AG09319 (cell line): ENCODE measurements at places on chromosomes 12 and 14.

- DNase-seq = no peak
These were observed 278.3 kb downstream of the NRXN3 start for GRCh38 chr14:78448164-78449094.

GRCh38 chr12:115609347-115609746 is 668.1 kb downstream of the MED13L start:
- no peak for DNase-seq

DNA sequence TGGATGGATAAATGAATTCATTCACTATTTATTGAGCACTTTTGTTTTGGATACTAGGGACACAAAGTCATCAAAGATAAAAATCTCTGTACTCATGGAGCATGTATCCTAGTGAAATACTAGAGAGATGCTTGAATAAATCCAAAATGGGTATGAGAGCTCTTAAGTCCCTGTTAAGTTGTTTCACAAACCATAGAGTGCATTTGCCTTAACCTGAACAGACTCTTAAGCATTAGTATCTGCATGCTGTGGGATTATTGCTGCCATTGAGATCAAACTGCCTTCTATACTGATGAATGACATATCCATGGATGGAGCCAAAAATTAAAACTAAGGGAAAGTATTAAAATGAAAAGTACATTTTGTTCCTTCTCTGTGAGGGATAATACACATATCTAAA is 206.5 kb upstream of the KRR1 start:
- no peak for DNase-seq

DNA sequence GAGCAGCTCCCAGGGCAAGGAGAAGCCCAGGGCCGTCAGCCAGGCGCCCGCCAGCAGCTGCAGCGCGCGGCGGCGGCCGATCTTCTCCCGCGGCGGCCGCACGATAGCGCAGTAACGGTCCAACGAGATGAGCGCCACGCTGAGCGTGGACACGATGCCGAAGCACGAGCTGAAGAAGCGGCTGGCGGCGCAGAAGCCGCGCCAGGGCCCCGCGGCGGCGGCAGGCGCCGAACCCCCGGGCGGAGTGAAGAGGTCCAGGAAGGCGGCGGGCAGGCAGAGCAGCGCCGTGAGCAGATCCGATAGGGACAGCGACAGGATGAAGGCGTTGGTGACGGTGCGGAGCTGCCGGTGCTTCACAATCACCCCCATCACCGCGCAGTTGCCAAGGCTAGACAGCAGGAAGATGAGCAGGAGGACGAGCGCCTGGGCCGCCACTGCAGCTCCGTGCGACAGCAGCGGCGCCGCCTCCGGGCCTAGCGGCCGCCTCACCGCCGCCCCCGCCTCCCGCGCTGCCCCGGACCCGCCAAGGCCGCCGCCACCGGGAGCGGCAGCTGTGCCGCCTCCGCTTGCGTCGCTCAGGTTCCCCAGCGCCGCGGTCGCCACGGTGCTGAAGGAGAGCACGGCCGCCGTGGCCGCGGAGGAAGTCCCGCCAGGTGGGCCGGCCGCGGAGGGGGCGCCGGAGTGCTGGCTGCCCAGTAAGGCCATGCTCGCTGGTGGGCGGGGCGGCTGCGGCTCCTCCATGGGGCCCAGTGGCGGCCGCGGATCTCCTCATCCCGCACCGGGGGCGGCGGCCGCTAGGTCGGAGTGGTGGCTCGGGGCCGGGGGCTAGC is 479 bp downstream of the GPR135 start:
- no peak for DNase-seq

DNA sequence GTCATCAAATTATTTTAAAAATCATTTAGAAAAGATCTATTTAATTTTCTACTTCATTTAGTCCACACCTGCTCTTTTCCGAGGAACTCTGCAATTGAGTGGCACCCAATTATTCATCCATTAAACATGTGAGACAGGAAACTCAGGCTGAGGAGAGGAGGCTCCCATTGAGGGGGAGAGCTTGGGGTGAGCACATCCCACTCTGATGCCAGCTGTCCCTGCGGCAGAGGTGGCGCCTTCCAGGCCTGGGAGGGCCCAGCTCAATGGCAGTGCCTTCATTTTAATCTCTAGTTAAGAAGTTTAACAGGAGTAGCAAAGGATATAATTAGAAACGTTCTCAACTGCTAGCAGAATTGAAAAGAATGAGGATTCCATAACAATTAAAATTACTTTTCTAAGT is 92.0 kb downstream of the ITPR2 start:
- no peak for DNase-seq

DNA sequence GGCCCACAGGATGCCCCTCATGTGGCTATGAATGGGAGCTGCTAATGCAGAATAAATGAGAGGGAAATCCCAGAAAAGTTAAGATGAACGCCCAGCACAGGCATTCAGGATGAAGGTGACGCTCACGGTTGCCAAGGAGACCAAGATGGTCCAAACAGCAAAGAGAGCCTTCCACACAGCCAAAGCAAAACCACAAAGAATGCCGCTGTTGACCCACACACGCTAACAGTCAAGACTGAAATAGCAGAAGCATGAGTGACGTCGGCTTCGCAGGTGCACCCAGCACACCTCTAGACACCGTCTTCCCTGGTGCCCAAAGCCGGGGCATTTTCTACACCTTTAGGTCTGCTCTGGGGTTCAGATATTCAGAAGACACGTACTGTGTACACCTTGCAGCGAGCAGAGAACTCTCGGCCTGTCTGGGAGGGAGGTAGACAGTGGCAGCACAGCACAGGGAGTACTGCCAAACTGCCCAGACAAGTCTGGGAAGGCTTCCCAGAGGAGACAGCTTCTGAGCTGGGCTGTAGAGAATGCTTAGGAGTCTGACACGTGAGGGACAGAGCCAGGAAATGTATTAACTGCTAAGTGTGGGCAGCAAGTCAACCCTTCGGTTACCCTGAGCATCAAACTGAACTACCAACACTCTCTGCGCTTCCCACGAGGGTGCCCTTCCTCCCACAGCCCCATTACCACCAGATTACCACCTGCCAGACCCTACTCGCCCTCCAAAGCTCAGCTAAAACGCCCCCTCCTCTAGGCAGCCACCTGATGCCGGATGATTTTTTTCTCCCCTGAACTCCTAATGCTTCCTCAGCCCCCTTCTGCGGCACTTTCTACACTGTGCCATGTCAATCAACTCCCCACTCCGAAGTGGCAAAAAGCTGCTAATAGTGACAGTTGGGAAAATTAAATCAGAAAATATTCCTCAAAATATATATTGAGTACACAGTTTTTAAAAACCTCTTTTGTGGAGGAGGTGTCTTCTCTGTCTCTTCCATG is 50.1 kb downstream of the CCDC88C start:
- DNase-seq = no peak

DNA sequence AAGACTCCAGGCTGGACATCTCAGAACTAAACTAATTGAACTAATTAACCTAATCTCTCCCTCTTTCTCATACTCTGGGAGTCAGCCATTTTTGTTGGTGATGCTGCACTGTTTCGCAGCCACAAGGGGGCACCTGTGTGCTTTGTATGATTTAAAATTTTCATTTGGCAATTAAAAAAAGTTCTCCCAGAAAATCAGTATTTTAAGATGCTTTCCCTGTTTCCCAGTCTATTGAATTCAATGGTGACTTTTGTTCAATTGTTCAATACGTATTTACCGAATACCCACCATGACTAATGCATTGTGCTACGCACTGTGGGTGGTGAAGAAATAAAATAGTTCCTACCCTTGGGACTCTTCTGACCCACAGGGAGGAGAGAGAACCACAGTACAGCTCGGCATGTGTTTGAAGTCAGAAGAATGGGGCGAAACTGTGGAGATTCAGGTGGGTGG is 63.7 kb downstream of the ZNF664 start:
- no peak for DNase-seq

DNA sequence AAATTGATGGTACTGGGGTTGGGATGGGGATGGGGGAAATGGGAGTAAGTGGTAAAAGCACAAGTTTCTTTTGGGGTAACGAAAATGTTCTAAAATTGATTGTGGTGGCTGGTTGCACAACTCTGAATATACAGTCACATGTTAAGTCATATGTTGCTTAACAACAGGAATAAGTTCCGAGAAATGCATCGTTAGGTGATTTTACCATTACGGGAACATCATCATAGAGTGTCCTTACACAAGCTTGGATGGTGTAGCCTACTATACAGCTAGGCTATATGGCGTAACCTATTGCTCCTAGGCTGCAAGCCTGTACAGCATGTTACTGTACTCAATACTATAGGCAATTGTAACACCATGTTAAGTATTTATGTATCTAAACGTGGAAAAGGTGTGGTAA is 31.0 kb downstream of the ITGA7 start:
- DNase-seq = no peak

DNA sequence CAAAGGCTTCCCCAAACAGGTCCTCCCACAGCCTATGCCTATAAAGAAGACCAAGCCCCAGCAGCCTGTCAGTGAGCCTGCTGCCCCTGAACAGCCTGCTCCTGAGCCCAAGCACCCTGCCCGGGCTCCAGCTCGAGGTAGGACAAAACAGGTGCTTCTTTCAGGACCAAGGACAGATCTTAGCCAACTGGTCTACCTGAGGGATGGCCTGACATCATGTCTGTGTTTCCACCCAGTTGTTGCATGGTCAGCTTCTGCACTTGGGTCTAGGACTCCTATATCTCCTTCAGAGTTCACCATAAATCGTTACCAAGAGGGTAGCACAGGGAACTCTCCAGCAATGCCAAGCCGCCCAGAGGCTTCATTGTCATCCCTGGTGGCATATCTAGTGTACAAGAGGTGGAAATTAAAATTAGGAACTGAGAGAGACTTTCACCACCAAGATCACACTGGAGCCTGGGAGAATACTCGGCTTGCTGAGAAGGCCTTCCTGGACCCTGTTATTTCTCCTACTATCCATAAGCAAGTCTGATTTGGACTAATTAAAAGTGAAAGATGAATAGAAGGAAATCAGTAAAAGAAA is 38.2 kb upstream of the OAS1 start:
- DNase-seq = no peak

DNA sequence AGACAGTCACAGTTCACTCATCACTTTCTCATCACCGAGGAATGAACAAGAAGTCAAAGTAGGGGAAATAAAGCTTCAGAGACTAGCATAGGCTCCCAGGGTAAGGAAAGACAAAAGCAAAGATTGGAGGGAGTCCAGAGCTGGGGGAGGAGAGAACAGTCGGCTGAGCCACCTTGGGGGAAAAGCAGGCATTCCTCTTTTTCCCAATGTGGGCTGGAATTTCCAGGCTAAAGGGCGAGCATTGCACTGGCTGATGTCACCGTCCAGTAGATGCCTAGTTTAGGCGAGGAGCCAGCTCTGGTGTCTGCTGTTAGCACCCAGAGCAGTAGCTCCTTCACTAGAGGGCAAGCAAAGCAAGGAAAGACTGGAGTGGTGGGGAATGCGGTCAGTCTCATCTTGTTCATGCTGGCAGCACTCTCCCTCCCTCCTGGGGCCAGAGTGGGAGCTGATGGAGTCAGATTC is 8.5 kb upstream of the KRT75 start:
- DNase-seq = no peak

- no peak for DNase-seq
These were observed 1.5 kb downstream of the DIO3 start for GRCh38 chr14:101562659-101563351.

DNA sequence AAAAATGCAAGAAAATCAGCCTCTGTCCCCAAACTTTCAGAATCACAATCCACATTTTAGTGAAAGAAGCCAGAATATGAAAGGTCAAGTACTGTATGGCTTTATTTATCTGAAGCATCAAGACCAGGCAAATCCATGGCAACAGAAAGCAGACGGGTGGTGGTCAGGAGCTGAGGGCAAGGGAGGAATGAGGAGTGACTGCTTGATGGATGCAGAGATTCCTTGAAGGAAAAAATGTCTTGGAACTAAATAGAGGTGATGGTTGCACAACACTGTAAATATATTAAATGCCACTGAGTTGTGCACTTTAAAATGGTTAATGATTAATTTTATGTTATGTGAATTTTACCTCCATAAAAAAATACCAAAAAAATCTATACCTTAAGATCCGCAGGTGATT is 165.1 kb downstream of the GXYLT1 start:
- DNase-seq = no peak

- DNase-seq = no peak
These were observed 770.5 kb downstream of the MED13L start for GRCh38 chr12:115506822-115507559.

DNA sequence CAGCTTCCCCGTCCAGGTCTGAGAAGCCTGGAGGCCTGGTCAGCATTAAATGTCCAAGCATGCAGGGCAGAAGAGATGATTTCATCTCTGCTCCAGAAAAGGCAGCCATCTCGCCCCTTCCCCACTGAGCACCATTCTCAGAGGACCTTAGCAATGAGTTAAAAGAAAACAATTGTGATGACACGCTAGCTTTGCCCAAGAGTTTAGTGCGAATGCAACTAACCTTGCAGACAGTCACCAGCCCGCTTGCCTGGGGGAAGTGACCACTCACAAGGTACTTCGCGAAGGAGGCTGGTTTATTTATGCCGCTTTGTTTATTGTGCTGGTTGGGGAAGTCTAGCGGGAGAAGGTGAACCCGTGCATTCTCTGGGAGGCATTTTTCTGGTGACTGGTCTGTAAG is 170.7 kb downstream of the RBM19 start:
- no peak for DNase-seq
